HuH-7 (cell line): ENCODE measurements at places on chromosomes 6 and 20.

GRCh38 chr6:44960898-44961297 is 367.2 kb upstream of the RUNX2 start:
- DNase-seq = no peak

GRCh38 chr20:63572788-63573646 is 1.0 kb downstream of the HELZ2 start:
- DNase-seq = peak; percentile 56

DNA sequence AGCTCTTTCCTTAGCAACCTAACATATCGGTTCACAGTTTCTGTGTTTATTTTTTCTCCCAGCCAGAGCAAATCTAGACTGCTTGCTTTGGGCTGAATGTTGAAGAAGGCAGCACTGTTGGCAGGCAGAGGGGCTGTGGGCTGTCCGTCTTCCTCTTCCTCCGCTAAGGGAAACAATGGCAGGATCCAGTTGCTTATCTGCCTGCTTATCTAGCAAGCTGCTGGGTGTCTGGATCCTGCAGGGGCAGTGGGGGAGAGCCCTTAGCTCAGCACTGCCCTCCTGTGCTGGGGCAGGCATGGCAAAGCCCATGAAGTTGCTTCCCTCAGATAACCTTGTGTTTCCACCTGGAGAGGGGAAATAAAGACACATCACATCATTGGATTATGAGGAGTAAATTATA is 92.7 kb upstream of the CD93 start:
- no peak for DNase-seq

DNA sequence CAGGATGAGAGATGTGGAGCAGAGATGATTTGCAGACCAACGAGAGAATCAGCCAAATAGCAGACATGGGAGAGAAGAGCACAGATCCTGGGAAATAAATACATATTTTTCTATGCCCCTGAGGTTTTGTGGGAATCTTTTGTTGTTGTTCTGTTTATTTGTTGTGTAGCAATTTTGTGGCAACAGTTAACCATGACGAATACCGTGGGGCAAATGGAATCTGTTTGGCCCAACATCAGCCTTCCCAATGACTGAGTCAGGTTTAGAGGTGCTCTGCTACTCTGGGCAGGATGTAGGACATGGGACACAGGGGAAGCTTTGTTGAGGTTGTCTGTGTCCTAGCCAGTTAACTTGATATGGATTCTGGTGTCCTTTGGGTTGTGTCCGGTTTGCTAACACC is 7.9 kb upstream of the SLC2A10 start:
- DNase-seq = no peak

DNA sequence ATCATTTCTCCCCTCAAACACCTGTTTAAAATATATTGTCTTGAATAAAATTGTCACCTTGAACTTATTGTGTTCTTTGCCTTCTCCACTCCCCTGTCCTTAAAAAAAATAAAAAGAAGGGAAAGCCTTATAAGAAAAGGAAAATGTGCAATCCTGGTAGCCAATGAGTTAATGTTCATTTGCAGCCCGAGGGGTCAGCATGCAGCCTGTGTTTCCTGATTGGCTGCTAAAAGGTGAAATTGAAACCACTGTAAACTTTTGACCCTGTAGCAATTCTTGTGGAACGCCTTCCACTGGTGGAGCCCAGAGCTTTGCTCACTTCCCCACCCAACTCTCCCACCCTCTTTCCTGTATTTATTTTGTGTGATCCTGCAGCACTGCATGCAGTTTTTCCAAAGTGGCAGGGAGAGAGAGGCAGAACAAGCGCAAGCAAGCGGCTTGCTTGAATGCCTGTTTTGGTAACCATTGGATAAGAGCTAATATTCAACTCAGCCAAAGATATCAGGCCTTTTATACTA is 74.9 kb downstream of the NCOA3 start:
- peak; percentile 77 for DNase-seq

DNA sequence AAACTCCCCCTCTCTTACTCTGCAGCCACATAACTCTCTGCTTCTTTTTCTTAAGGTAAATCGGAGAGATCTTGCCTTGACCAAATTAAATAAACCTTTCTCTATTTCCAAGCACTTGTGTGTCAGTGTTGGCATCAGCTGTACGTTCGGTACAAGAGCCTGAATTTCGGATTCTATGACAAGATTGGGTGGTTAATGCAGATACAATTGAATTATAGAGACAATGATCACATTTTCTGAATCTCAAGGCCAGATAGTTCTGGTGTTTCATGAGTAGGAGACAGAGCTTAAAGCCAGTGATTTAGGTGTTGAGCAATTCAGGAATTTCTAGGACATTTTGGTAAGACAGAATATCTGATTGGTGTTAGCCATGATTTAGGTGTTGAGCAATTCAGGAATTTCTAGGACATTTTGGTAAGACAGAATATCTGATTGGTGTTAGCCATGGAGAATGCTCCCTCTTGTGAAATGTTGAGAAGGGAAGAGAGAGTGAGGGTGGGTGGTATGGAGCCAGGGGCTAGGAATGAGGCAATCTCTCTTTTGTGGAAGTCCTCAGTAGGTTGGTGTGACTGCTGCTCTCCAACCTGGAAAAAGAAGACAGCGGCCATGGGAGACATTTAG is 5.1 kb downstream of the SPINT3 start:
- DNase-seq = no peak

GRCh38 chr20:25278636-25279361 is 30.9 kb downstream of the PYGB start:
- DNase-seq = no peak

- no peak for DNase-seq
Measured at GRCh38 chr20:23007886-23008655, 27.0 kb upstream of the SSTR4 start.

DNA sequence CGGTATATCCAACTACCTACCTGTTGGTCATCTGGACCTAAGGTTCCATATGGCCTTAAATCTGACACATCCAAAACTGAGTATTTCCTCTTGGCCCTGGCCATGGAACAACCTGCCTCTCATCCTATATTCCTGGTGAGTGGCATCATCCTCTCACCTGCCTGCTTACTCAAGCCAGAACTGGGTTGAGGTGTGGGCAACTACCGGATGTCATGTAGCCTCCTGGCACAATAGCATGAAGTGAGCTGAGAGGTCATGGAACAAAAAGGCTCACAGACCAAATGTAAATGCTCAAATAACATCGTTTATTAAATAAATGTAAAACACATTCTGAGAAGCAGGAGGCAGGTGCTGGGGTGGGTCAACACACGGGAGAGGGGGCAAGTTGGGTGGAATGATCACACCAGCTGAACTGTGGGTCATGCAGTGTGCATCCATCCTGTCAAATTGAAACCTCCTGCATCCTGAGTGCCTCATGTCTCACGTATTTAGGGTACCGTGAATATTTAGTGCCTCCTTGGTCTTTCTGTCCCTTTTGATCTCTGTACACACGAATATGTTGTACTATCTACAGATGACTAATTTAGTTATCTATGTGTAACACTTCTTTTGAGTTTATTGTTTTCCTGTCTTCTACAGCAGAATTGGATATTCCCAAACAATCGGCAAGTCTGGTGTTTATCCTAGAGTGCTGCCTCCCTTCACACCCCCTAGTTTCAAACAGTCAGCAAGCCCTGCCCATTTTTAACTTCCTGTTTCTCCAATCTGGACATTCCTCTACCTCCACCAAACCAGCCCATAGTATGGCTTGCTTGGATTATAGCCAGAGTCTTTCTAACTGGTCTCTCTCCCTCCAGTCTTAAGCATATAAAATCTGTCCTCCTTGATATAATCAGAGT is 7.9 kb upstream of the POU5F1 start:
- DNase-seq = no peak

DNA sequence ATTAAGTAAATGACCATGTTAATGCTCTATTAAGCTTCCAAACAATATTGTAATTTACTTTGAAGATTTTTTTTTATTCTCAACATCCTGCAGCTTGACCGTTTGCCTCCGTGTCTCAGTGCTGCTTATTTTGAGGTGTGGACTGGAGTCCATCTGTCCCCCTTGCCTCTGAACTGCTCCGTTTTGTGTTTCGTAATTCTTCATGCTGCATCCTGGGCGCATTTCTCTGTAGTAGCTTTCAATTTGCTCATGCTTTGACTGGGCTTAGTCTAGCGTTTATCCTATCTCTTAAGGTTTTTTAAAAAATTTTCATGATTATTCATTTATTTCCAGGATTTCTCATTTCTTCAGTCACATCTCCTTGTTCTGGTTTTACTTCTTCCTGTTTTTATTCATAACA is 37.8 kb downstream of the PTPN1 start:
- no peak for DNase-seq

DNA sequence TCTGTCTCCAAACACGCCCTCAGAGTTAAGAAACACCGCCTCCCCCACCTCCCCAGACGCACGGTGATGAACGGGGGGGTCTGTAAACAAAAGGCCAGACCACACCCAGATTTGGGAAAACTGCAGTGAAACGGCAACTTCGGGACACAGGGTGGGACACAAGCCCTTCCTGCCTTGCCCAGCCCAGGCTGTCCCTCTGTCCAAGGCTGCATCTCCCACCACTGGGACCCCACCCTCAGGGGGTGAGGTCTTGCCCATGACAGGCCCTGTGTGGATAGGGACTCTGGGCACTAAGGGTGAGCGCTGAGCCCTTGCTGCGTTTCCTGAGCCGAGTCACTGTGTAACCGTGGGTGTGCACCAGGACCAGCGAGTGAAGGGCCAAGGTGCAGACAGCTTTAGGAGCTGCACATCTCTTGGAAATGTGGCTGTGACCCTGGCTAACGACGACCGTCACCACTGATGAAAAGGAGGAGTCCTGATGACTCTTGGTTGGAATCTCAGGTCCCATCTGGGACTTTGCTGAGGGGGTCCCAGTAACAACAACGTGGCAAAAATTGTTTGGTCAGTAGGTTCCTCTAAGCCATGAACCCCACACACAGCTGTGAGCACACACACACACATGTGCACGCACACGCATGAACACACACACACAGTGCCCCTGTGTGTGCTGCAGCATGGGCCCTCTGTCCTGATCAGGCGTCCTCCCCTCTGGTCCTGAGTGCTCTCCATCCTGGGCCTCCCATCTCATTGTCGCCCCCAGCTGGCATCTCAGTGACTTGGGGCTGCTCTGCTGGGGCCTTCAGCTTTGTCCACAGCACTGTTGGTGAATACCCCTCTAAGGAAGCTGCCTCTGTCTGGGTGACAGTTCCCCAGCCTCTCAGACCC is 100.6 kb downstream of the RAMACL start:
- no peak for DNase-seq

- DNase-seq = no peak
Measured at GRCh38 chr6:126376682-126377081, 36.8 kb downstream of the CENPW start.

- no peak for DNase-seq
Measured at GRCh38 chr6:161359618-161359945, 85.7 kb upstream of the AGPAT4 start.

DNA sequence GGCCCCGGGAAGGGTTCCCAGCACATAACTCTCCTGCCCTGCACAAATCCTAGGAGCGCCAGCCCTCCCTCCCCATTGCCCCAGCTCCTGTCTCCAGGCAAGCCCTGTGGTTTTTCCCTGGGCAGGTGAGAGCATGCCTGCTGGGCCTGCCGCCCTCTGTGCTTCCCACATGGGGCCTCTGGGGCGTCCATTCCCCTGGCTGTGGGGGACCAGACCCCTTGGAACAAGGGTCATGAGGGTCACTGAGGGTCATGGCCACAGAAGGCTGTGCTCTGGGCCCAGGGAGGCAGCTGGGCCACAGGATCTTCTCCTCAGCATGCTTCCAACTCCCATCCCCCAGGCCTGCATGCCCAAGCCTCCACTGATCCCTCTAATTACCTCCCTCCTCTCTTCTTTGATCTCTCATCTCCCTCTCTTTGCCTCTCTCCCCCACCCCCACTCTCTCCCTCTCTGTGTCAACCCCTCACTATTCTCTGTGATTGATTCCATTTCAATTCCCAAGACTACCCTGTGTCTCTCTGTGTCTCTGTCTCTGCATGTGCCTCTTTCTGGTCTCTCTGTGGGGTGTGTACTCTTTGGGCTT is 6.1 kb downstream of the MDFI start:
- no peak for DNase-seq

GRCh38 chr6:35718375-35718736 is 18.5 kb upstream of the ARMC12 start:
- DNase-seq = no peak

GRCh38 chr20:5767493-5768098 is 17.4 kb downstream of the SHLD1 start:
- DNase-seq = no peak

GRCh38 chr6:129454488-129454887 is 255.5 kb downstream of the ARHGAP18 start:
- DNase-seq = no peak

- DNase-seq = no peak
Measured at GRCh38 chr20:50920997-50921396, 10.2 kb downstream of the ADNP start.

GRCh38 chr6:22113026-22113766 is 183.6 kb downstream of the PRL start:
- DNase-seq = no peak

DNA sequence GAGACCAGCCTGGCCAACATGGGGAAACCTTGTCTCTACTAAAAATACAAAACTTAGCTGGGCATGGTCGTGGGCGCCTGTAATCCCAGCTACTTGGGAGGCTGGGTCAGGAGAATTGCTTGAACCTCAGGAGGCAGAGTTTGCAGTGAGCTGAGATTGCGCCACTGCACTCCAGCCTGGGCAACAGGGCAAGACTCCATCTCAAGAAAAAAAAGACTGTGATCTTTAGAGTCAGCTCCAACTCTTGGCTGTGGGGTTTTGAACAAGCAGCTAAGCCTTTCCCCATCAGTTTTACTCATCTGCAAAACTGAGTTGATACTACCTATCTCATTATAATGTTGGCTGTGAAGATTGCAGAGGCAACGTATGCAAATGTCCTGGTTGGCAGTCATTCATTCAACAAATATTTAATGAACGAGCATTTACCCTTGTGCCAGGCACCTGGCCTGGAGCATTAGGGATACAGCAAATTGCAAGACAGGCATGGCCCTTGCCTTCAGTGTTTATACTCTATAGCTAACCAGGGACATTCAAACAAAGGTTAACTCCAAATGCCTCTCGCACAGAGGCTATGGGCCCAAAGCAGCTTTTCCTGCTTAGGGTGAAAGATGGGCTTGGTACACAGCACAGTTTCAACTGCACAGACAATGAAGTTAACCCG is 37.8 kb downstream of the ILRUN start:
- DNase-seq = no peak

- DNase-seq = no peak
Measured at GRCh38 chr6:111813237-111813636, 60.0 kb downstream of the FYN start.

- DNase-seq = no peak
Measured at GRCh38 chr20:59081036-59081435, 38.5 kb upstream of the PRELID3B start.

GRCh38 chr20:15739035-15739434 is 834.2 kb downstream of the KIF16B start:
- no peak for DNase-seq

GRCh38 chr20:32621891-32622584 is 36.9 kb upstream of the NOL4L start:
- DNase-seq = no peak

DNA sequence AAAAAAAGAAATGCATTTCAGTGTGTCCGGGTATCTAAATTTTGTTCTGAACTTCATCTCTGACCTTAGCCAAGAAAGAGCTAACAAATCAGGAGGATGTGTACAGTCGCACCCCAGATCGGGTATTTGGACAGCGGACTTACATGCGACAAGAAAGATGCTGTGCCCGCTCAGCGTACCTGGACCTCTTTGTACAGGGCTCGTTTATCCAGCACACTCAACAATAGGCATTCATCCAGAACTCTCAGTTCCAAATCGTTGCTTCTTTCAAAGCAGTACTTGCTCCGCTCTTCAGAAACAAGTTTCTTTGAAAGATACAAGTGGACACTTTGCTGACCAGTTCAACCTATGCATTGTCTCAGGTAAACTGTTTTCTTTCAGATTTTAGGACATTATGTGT is 191.7 kb downstream of the LY86 start:
- no peak for DNase-seq
